ENCODE measurements at places on chromosomes 12 and 14.

GRCh38 chr12:111361717-111362576 is 6.9 kb downstream of the PHETA1 start:
- DNase-seq: no peak

GRCh38 chr12:131883521-131883900 is 10.9 kb upstream of the ULK1 start:
- DNase-seq: no peak

DNA sequence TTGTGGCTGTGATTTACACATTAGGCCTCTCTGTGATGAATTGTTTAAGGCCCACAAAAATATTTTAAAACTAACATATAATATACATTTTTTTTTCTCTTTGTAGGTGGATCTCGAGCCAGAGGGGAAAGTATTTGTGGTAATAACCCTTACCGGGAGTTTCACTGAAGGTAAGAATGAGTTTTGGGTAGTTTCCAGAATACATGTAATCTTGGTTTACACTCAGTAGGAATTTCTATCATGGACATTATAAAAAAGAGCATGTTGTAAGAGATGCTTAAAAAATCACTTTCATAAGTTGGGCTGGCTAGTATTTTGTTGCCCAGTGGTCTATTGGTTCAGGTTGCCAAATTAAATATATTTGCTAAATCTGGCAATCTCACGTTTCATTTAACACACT is 69.7 kb downstream of the PRKCH start:
- no peak for DNase-seq

GRCh38 chr14:97177635-97178034 is 380.5 kb downstream of the VRK1 start:
- DNase-seq: no peak

- DNase-seq: no peak
Measured at GRCh38 chr12:3921151-3921471, 47.9 kb upstream of the PARP11 start.

- DNase-seq: no peak
Measured at GRCh38 chr12:27123642-27124041, 41.3 kb upstream of the C12orf71 start.

GRCh38 chr12:116015525-116015924 is 262.0 kb downstream of the MED13L start:
- DNase-seq: no peak

DNA sequence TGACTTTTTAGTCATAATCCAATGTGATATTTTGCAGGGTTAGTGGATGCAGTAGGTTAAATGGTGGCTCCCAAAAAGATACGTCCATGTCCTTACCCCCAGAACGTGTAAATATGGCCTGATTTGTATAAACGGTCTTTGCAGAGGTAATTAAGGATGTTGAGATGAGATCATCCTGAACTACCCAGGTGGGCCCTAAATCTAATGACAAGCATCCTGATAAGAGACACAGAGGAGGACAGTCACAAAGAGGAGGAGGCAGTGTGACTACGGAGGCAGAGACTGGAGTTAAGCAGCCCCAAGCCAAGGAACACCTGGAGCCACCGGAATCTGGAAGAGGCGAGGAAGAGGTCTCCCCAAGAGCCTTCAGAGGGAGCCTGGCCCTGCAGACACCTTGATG is 293.4 kb downstream of the ZFP36L1 start:
- no peak for DNase-seq

GRCh38 chr12:102005256-102005655 is 56.5 kb downstream of the WASHC3 start:
- DNase-seq: no peak

DNA sequence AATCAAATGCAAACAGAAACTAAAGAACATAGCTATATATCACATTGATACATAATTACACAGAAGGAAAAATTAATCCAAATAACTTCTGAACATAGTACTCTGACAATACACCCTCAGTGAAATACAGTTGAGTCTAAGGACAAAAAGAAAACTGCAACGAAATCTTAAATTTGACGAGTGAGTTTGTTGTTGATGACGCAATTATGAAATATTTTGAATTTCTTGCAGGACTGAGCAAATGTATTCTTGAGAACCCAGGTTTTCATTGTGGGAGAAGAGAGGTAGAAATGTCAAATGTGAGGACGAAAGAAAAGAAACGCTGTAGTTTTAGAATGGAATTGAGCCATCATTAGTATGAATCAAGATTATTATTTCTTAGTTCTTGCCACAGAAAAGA is 46.3 kb downstream of the EGLN3 start:
- DNase-seq: no peak
